ENCODE measurements at places on chromosomes 7 and 10.

- DNase-seq = no peak
Measured at GRCh38 chr7:128863433-128863989, 855 bp downstream of the ATP6V1F start.

DNA sequence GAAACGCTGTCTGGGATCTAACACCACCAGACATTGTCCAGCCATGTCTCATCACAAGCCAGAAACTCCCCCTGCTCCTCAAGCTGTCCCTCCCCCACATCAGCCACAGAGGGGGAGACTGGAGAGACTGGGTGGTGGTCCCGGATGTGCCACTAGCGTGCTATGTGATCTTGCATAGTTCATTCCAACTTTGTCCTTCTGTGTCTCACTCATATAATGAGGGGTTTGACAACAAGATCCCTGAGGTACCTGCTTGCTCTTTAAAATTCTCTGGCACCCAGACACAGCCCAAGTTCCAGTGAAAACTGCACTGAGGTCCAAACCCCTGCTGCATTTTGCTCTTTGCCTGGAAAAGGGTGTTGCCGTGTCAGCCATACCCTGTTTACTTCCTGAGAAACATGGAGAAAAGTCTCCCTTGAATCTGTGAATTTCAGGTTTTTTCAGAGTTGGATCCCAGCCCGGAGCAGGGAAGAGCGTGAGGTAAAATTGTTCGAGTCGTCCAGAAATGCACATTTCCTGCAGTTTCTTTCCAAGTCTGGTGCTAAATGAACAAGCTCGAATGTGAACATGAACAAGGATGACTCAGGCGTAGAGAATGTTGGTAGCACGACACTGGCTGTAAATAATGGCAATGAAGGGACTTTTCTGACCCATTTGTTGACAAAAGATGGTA is 156.6 kb downstream of the CCDC3 start:
- no peak for DNase-seq

DNA sequence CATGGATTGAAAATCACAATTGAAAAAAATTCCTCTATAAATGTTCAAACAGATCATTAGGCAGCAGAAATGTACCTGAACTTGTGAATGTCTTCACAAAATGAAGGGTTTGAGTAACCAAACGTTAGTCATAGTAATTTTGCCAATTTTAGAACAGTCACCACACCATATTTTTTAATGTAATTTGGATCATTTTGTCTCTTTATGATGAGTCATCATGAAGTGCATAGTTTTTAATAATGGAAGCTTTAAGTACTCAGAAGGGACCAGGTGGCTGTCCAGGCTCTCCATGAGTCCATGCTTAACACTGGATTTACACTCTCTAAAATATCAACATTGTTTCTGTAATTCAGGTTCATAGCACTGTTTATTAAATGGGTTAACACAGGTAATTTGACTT is 219.2 kb downstream of the ETV1 start:
- DNase-seq = no peak

DNA sequence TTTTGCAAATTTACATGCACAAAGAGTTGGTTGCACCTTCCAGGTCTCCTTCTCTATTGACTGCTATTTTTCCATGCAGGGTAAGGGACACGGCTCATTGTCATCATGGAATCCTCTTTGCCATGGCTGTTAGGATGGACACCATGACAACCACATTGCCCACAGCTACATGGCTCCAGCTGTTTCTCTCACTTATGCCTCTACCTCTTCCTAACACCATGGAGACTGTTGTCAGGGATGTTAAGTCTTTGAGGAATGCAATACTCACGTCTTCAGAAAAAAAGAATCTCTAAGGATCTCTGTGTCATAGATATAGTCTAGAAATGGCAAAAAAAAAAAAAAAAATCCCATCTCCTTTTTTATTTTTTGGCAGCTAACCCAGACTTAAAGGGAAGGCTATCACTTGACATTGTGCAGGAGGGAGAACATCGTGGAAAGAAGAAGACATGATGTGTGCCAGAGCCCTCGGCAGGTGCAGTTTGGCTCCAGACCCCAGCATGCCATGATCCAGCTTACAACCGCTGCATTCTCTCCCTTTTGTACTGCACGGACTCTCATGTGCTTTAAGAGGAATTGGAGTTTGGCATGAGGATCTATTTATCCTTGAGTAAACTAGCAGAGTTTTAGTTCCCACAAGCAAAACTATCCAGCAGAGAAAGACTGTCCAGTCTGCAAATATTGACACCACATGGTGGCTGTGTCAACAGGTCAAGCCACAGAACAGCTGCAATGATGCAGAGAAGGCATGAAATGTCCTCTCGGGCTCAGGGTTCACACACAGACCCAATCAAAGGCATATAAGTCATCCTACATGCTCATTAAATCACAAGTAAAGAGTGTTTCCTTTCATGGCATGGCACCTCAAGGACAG is 70.8 kb downstream of the FRMD4A start:
- DNase-seq = no peak

GRCh38 chr7:125059861-125060456 is 130.3 kb upstream of the POT1 start:
- DNase-seq = no peak

DNA sequence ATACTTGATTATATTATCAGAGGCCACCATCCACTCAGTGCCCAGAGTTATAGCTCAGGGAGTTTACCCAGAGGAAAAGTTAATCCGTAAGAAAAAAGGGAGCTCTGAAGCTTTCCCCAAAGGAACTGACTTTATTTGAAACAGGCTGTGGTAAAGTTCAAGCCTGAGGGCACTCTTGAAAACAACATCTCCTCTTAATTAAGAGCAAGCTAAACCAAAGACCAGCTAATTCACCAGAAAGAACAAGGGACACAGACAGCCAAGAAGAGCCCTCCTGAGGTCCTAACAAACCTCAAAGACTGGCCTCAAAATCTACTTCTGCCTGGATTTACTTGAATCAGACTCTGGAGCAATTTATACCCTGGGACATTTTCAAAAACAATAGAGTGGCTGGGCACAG is 159.6 kb upstream of the CHST15 start:
- DNase-seq = no peak

DNA sequence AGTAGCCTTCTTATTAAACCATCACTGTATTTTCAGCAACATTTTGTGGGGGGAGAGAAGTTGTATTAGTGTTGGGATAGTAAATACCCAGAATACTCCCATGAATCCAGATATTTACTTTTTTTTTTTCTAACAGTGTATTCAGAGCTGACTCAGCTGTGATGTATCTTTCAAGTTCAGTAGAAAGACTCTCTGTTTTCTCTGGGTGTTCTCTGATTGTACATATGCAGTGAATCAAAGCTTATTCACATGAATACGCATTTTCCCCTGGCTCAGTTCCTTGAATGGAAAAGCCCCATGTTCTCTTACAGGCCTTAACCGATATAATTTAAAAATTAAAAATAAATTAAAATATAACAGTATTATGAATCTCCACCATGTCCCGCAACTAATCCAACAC is 1.3 kb downstream of the TFPI2 start:
- no peak for DNase-seq
